Fibroblast of lung (primary cell): ENCODE measurements at places on chromosomes 4 and X. TPM values are rescaled to one million over a fixed set of nuclear protein-coding genes. Genes with fewer than 3 reads are reported as not detected.

The CSN1S1 gene
- not detected in 2 replicates for total RNA-seq

The GAGE1 gene
- not detected in 2 replicates for total RNA-seq

The UGT2B11 gene
- total RNA-seq = not detected in 2 replicates

The ENPP6 gene
- under 0.01 and 0.17 TPM in 2 replicates for total RNA-seq

The IQCM gene
- under 0.01 TPM in 1 of 2 replicates, not detected in the other for total RNA-seq

The NXF2B gene
- total RNA-seq = not detected in 2 replicates
